ENCODE measurements at places on chromosomes 11 and 22.

GRCh38 chr11:133249065-133249464 is 283.2 kb downstream of the OPCML start:
- DNase-seq: no peak

GRCh38 chr11:843818-844692 is 1.4 kb downstream of the TSPAN4 start:
- DNase-seq: no peak

DNA sequence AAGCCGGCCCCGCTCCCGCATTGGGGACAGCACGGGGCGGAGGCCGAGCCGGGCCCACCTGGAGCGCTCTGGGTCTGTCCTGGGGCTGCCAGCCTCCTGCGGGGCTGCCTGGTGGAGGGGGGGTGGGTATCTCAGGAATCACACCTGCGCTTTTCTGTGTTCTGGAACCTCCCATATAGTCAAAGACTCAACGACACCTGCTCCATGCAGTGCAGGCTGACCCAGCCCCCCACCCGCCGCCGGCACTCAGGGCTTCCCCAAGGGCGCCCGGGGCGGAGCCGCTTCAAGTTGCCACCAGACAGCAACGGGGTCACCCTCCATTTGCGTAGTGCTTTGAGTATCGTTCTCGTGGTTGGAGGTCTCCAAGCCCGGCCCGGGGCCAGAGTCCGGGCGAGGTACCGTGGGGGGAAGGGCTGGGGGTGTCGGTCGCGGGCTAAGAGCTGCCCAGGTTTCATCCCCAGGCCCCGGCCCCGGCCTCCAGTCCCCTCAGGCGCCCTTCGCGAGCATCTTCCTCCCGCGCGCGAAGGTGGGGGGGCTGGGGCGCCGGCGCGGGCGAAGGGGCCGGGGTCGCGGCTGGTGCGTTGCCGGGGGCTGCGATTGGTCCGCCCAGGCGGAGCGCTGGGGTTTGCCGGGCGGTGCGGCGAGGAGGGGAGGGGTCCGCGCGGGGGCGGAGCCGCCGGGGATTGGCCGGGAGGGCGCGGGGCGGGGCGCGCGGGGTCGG is 6.6 kb downstream of the TSPAN4 start:
- DNase-seq: no peak

DNA sequence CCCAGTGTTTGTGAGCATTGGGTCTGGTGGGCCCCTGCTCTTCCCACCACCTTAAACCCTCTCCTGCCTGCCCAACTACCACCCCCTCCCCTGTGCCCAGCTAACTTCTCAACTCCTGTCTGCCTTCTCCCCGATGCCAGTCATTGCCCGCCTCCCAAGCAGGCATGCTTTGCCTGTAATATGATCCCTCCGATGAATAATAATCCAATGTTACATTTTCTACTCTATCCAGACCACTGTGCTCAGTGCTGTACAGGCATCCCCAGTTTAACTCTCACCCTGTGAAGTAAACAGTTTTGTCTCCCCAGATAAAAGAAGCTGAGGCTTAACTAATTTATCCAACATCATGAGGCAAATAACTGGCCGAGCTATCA is 35.5 kb upstream of the OLFML1 start:
- DNase-seq: no peak

- no peak for DNase-seq
Observed at GRCh38 chr11:27754035-27755017, 54.1 kb upstream of the BDNF start.

DNA sequence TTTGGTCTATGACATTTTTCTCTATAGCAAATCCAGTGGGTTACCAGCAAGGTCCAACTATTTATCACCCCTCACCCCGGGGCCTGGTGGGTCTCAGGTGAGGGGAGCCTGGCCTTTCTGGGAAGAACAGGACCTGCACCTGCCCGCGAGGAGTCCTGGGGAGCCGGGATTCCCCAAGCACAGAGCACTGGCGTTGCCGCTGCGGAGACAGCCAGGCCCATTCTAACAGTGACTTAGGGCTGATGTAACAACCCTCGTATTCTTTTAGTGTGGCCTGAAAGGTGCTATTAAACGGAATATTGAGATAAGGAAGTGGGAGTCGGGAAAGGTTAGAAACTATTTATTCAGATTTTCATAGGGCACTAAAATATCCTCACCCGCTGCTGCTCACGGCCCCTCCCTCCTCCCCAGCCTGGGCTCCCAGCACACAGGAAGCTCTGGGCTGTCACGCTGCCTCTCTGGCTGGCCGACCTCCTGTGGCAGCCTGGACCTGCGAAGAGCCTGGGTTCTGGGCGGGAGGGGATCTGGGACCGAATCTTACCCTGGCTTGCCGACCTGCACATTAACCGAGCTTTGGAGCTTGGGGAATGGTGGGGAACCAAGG is 141.2 kb downstream of the MIAT start:
- DNase-seq: no peak

- DNase-seq: no peak
Observed at GRCh38 chr11:73632996-73633395, 13.4 kb upstream of the PLEKHB1 start.

DNA sequence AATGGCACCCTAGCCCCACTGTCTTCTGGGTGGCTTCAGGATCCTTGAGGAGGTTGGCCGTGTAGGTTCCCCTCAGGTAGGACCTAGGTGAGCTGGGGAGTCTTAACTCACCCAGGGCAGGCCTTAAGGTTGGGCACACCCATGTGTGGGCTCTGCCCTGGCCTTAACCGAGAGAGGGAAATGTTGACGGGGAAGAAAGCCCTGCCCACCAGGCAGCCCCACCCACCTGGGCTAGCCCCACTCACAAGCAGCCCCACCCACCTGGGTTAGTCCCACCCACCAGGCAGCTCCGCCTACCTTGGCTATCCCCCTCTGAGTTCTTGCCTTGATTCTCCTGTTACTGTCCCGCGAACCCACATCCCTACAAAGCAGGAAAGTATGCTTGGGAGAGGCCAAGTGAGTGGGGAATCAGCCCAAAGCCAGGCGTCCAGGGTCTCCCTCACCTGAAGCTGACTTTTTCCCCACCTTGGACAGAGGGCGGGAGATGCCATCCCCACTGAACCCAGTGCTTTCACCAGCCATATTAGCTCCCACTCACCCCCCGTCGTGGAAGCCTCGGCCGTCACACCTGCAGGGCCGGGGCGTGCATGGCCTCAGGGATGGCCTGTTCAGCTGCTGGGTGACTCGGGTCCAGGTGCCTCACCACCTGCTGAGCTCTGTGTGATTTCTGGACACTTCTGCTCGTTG is at the start of gene MYEOV:
TSS of gene MYEOV (plus strand) at position 337 of the 687 bp plus-strand sequence. CDS start 1,200 bp downstream, outside the sequence.
- no peak for DNase-seq

DNA sequence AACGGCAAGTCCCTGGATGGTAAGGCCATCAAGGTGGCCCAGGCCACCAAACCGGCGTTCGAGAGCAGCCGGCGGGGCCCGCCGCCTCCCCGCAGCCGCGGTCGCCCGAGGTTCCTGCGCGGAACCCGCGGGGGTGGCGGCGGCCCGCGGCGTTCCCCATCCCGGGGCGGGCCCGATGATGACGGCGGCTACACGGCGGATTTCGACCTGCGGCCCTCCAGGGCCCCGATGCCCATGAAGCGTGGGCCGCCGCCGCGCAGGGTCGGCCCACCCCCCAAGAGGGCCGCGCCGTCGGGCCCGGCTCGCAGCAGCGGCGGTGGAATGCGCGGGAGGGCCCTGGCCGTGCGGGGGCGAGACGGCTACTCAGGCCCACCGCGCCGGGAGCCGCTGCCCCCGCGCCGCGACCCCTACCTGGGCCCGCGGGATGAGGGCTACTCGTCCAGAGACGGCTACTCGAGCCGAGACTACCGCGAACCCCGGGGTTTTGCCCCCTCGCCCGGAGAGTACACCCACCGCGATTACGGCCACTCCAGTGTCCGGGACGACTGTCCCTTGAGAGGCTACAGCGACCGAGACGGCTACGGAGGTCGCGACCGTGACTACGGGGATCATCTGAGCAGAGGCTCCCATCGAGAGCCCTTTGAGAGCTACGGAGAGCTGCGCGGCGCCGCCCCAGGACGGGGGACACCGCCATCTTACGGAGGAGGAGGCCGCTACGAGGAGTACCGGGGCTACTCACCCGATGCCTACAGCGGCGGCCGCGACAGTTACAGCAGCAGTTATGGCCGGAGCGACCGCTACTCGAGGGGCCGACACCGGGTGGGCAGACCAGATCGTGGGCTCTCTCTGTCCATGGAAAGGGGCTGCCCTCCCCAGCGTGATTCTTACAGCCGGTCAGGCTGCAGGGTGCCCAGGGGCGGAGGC is 792 bp downstream of the RBMXL2 start:
- no peak for DNase-seq

GRCh38 chr11:66532784-66533183 is 13.1 kb downstream of the ZDHHC24 start:
- no peak for DNase-seq

GRCh38 chr11:119491753-119492510 is 69.0 kb upstream of the THY1 start:
- no peak for DNase-seq

Measured in GF-D8 (cell line).